ENCODE measurements at places on chromosomes 16 and 17.

- DNase-seq, result no peak
Observed at GRCh38 chr16:68363658-68364521, 53.1 kb downstream of the PRMT7 start.

DNA sequence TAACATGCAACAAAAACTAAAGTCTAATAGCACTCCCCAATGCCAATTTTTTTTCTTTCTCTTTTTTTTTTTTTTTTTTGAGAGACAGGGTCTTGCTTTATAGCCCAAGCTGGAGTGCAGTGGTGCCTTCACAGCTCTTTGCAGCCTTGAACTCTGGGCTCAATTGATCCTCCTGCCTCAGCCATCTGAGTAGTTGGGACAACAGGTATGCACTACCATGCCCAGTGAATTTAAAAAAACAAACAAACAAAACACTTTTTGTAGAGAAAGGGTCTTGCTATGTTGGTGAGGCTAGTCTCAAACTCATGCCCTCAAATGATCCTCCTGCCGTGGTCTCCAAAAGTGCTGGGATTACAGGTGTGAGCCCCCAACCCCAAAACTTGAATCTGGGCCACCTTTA is 632.3 kb downstream of the WWOX start:
- no peak for DNase-seq

DNA sequence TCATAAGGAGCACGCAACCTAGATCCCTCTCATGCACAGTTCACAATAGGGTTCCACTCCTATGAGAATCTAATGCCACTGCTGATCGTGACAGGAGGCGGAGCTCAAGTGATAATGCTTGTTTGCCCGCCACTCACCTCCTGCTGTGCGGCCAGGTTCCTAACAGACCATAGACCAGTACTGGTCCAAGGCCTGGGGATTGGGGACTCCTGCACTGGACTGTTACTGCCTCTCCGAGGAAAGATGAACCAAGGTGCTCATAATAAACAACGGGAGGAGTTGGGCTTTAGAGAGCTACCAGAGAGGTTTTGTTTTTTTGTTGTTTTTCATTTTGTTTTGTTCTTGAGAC is 58.2 kb downstream of the TK2 start:
- no peak for DNase-seq

DNA sequence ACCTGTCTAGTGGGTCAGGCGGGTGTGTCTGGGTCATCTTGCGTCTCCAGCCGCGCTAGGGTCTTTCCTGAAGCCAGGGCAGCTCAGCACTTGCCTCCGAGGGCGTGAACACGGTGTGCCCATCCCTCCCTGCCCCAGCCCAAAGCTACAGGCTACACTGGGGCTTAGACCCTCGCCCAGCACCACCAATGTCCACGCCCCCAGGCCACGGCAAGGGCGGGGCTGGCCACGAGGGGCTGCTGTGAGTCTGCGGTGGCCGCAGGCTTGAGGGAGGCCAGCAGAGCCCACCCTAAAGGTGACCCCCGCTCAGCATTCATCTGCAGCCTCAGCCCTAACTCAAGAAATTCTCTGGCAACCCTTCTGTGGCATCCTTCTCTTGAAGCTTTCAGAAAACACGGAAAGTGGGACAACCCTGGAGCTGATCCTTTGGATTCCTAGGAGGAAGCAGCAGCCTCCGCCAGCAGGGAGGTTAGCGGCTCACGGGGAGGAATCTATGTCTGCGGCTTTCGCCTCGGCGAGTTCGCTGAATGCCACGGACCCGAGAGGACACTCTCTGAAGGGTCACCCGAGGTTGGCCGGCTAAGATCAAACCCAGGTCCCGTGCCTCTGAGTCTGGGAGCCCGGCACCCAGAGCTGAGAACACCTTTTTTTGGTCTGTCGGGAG is 41.7 kb downstream of the TIMM22 start:
- no peak for DNase-seq

DNA sequence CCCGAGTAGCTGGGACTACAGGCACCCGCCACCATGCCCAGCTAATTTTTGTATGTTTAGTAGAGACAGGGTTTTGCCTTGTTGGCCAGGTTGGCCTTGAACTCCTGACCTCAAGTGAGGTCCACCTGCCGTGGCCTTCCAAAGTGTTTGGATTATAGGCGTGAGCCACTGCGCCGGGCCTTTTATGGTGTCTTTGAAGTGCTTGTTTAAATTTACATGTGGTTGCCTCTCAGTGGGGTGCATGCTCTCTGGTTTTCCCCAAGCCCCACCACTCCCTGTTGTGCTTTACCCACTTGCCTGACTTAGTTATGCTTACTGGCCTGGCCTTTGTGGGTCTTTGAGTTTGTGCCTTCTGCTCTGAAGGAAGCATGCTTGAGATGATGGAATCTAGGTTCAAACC is 132.0 kb downstream of the PRKCB start:
- no peak for DNase-seq

- no peak for DNase-seq
Observed at GRCh38 chr17:76027159-76027839, at the start of gene EVPL. EVPL (minus strand) TSS chr17:76027306; CDS start chr17:76027198, 108 bp downstream.

DNA sequence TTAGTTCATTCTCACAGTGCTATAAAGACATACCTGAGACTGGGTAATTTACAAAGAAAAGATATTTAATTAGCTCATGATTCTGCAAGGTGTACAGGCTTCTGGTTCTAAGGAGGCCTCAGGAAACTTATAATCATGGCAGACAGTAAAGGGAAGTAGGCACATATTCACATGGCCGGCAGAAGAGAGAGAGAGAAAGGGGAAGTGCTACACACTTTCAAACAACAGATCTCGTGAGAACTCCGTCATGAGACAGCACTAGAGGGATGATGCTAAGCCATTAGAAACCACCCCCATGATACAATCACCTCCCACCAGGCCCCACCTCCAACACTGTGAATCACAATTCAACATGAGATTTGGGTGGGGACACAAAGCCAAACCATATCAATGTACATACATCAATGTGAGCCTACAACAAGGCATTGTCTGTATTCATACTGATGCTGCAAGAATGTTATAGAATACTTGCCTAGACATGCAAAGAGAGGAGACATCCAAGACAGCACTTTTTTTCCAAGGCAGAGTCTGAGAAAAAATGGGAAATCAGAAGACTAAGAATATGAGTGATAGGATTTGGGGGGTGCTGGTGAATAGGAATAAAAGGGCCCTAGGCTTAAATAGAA is 114.8 kb upstream of the XYLT1 start:
- no peak for DNase-seq

- DNase-seq, result no peak
Observed at GRCh38 chr16:86610779-86611524, 32.6 kb downstream of the FOXL1 start.

DNA sequence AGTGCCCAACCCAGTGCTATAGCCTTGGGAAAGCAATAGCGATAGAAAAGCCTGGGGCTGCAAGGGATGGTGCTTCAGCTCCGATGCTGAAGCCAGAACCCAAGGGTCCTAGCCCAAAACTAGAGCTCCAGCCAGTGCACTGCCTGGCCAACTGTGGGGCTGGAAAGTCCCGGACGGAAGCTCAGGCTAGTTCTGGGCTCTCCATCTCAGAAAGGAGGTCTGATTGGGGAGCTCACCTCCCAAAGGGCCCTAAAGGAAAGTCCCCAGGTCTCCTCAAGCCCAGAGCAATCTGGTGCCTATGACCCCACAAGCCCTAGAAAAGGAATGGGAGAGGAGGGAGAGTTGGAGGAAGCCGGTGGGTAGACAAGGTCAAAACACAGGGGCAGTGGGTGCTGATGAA is 2.0 kb upstream of the ABCC3 start:
- DNase-seq, result no peak

- no peak for DNase-seq
Observed at GRCh38 chr16:68887107-68887506, 43.8 kb downstream of the TANGO6 start.

DNA sequence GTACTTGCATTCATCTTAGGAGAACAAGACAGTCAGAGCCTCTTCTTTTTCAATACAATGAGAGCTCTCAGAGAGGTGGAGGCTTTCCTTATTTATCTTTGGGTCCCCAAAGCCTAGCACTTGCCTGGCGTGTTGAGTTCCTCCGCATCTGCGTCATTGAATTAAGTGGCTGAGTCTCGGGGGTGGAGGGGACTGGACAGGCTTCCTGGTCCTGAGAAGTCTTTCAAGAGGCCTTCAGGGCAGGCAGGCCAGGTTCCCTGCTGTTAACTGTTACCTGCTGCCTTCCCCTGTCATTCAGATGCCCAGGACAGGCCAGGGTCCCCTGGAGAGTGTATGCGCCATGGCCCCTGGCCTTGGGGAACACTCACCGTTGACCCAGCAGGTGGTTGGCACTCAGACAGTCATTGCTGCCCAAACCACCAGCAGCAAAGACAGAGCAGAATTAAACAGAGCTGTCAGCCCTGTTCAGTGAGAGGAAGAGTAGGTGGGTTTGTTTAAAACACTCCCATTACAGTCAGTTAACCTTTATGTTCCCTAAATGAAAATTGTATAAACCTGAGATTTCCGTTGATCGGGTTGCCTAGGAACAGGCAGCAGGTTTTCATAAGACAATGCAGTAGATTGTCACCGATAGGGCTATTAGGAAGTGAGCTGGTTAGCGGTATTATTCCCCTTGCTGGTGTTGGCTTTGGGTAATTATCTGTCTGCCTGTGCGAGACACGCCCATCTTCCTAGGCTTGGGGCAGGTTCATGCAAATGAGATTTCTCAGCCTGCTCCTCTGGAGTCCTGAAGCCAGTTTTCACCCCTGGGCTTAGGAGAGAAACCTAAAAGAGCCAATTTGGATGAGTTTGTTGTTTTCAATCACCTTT is 132.7 kb downstream of the CCDC182 start:
- peak; percentile 97 for DNase-seq

GRCh38 chr16:12089492-12090150 is 113.1 kb downstream of the SNX29 start:
- no peak for DNase-seq

DNA sequence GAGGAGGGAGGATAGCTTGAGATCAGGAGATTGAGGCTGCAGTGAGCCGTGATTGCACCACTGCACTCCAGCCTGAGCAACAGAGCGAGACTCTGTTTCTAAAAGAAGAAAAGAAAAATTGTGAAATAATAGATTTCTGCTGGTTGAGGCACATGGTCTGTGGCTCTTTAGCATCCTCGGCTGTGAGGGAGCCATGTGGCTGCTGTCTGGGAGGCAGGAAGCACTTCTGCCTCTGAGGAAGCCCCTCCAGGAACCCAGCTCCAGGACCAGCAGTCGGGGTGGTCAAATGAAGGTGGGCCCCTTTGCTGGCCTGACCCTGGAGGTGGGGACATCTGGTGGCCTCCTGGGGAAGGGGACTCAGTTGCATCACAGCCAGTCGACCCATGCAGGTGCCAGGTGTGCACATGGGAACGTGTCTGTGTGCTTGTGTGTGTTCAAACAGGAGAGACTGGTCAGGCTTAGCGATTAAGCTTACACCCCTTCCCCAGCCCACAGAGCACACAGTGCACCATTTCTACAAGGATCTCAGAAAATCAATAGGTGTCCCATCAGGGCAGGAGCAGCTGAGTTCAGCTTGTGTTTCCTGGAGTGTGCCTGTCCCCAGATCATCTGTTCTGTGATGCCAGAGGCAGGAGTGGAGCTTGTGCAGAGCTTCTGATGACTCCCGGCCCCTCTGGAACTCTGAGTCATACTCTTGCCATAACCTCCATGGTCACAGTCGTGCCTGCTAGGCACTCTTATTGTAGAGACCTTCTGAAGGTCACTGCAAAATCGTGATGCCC is 24.3 kb upstream of the MGAT5B start:
- DNase-seq, result no peak

- no peak for DNase-seq
Observed at GRCh38 chr17:40316571-40317344, 7.8 kb downstream of the RARA start.

DNA sequence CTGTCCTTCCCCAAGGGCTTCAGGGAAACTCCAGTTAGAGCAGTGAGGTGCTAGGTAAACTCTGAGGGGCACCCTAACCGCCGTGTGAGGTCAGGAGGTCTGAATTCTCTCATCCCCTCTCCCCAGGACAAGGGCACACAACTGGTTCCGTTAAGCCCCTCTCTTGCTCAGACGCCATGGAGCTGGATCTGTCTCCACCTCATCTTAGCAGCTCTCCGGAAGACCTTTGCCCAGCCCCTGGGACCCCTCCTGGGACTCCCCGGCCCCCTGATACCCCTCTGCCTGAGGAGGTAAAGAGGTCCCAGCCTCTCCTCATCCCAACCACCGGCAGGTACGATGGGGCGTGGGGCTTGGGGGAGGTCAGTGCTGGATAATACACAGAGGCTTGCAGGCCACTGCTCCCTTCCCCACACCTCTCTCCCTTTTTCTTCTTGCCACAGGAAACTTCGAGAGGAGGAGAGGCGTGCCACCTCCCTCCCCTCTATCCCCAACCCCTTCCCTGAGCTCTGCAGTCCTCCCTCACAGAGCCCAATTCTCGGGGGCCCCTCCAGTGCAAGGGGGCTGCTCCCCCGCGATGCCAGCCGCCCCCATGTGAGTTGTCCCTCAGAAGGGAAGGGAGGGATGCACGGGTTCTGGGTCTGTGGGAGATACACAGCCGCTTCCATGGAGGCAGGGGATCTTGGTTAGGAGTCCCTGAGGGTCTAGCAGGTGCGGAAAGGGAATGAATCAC is 4.6 kb downstream of the GRB7 start:
- no peak for DNase-seq

- DNase-seq, result no peak
Observed at GRCh38 chr17:49469831-49470810, 25.0 kb upstream of the NGFR start.

- DNase-seq, result no peak
Observed at GRCh38 chr17:48704361-48705248, 17.7 kb downstream of the PRAC1 start.

DNA sequence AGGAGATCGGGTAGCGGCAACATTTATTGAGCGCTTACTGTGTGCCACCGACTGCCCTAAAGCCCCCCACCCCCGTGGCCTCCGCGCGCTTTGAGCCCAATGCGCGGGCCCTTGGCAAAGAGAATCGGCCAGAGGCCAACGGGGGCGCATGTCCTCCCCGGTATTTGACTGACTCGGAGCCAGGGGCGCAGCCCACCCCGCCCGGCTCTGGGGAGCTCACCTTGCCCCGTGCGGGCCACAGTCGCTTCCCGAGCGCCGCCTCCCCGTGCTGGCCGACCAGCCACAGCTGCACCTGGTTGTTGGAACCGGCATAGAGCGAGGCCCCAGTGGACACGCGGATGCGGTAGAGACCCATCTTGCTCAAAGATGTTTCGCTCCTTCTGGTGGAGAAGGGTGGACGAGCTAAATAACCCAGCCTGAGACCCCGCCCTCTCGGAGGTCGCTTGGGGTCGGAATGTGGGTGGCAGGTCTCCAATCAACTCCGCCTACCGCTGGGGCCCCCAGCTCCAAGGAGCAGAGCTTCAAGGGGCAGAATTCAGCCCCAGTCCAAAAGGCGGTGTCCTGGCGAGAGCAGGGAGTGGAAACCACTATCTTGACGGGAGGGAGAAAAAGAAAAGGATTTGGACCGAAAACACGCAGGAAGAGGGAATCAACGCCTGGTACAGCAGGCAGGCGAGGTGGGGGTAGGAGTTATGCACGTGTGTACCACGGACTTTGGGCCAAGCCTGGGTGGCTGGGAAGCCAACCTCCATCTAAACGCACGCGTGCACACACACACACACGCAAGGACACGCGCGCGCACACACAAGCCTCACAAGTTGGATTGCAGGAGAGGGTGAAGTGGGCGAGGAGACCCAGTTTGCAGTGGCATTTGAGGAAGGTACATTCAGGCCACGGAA is at the start of gene ALOX15:
ALOX15 (minus strand) TSS at position 382 of the 899 bp plus-strand sequence; CDS start at position 355, 27 bp downstream.
- no peak for DNase-seq
